ENCODE measurements at places on chromosomes 16 and 17.

DNA sequence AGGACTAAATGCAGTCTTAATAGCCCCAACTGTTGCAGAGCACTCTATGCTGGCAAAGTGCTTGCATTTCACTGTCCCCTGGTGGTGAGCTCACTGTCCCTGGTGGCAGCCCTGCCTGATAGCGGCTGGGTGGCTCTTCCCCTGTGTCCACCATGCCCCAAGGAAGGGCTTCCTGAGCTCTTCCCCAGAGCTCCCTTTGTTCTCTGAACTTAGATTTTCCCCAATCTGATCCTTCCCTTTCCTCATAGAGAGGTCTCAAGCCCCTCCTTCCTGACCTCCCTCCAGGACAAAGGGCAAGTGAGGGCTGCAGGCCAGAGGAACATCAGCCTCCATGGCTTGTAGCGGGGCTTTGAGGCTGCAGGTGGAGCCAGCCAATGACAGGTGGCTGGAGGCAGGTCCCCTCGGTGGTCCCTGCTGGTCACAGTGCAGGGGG lies 17.0 kb downstream of the BEAN1 start:
- no peak for DNase-seq

DNA sequence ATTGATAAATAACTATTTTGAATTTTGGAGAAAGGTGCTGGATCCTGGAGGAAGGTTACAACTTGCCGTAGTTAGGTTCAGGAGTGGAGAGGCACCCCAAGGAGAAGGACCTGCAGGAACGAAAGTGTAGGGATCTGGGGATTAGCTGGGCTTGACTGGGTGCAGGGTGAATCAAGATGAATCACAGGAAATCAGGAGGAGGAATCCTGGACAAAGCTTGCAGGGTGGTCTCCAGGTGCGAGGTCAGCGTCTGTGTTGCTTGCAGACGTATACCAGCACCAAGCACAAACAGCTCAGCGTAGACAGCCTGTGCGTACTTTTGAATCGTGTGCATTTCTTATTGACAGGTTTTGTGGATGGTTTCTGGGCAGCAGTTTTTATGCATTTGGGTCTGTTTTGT lies 144.3 kb downstream of the MSI2 start:
- DNase-seq, result no peak

DNA sequence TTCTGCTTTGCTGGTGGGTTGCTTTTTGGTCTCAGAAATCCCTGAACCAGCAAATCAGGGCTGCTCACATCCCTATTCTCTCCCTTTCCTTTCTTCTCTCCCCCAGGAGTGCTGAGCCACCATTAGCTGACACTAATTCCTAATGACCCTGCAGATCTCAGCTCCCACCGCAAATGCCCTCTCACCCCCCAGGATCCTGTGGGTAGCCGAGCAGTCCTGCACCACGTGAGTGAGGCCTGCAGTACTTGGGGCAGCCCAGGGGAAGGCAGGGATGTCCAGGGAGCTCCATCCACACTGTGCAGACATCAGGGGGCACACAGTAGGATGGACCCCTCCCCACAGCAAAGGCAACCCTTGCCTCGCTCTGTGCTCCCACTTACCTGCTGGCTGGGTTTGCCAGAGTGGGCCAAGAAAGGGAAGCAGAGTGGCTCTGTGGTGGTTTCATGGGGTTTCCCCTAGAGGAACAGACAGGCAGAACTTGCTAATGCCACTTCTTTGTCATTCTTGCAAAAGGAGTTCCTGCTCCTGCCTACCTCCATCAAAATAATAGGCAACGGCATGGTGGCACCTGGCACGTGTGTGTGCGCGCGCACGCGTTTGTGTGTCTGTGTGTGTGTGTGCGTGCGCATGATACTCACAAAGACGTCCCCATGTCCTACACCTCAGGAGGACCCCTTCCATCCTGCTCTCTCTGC lies 135.6 kb downstream of the GAS7 start:
- DNase-seq, result no peak

DNA sequence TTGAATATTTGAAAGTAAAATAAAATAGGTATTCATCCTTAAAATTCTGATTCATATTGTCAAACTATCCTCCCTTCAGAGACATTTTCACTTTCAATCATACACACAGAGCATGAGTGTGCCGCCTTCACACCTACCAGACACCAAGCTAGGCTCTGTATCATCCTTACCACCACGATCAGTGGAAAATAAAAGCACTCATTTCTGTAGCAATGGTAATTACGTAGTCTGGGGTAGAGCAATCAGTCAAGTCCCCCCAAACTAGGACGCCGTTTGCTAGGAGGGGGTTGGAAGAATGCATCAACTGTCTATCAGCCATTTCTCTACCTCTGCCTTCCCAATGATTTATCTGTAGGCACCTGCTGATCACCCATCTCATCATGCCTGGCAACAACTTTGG lies 84.6 kb upstream of the GRIN2A start:
- no peak for DNase-seq

DNA sequence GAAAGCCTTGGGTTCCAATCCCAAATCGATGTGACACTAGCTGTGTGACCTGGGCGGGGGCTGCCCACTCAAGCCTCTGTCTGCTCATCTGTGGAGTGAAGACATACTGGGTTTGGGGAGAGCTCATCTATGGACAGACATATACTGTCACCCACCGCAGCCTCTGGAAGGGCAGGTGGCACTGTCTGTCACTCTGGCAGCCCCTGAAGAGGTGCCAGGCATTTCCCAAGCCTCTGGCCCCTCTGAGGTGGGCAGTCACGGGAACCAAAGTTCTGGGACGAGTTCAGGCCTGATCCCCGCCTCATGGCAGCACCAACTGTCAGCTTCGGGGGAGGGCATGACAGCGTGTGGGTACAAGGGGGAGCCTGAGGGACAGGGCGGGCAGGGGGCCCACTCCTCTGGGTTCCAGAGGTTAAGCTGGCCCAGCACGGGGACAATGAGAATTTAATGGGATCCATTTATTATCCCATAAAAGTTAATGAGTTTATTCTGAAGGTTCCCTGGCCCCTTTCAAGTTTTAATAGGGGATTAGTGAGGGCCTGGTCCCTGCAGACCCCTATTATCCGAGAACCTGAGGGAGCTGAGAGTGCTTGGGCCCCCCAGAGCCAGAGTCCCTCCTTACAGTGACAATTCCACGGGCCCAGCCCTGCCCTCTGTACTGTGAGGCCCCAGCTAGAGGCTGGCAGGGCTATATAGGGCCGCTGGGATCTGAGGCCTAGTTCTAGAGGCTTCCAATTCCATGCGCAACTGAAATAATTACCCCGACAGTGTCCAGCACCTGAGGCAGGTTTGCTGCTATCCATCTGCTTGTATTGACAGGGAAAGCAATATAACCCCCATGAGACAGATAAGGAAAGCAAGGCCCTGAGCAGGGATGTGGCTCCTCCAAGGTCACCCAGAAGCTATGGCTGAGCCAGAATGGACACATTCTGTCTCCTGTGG lies 18.8 kb downstream of the SEZ6 start:
- DNase-seq, result no peak

- DNase-seq, result peak; percentile 13
These were observed 36.0 kb downstream of the NKD1 start for GRCh38 chr16:50584033-50584722.

GRCh38 chr17:60422162-60422665 lies at the start of gene CHCT1:
Gene CHCT1 (plus strand): TSS chr17:60422489. CDS start chr17:60422593, 104 bp downstream.
- DNase-seq, result peak; percentile 25

DNA sequence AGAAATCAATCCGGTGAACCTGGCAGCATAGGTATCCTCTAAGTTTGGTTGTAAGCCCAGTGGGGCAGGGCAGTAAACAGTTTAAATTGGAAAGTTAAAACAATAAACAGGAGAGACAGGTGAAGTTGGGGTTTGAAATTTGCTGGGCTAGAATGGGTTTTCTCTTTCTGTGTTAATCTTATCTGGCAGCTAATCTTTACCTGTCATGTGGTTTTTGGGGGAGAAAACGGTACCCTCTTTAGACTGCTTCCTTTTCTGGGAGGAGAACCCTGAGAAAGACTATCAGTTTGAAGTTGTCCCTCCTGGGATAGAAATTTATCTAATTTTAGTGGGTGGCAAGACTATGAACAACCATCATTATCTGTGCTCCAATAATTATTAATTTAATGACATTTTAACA lies 24.0 kb downstream of the CDH13 start:
- no peak for DNase-seq

DNA sequence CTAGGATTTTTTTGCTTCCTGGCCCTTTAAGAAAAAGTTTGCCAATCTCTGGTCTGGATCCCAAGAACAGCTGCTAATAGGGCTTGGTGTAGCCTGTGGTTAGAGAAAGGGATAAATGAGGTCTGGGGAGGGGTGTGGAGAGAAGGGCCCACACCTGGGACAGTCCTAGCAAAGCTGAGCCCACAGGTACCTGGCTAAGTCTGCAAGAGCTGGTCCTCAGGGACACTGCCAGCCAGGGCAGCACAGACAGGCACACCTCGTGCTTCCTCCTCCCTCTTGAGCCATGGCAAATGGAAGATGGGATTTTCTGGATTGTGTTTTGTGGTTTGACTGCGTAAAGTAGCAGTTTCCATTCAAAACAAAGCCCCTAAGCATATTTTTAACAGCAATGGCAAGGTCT lies 217.5 kb downstream of the SOX9 start:
- no peak for DNase-seq

GRCh38 chr16:48075398-48075797 lies 80.4 kb downstream of the ABCC12 start:
- DNase-seq, result no peak

DNA sequence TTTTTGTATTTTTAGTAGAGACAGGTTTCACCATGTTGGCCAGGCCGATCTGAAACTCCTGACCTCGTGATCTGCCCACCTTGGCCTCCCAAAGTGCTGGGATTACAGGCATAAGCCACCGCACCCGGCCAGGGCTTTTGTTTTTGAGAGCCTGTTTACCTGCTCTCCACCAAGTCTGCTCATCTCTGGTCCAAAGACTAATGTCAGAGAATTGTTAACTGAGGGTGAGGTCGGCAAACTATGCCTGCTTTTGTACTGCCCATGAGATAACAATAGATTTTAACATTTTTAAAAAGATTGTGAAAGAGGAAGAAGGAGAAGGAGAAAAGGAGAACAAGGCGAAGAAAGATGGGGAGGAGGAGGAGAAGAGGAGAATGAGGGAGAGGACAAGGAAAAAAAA lies 26.0 kb downstream of the TMEM238L start:
- DNase-seq, result no peak

- DNase-seq, result no peak
These were observed 8.3 kb downstream of the BAIAP3 start for GRCh38 chr16:1341495-1342420.

- DNase-seq, result no peak
These were observed 109.0 kb upstream of the CACNG5 start for GRCh38 chr17:66725956-66726355.

- no peak for DNase-seq
These were observed 4.4 kb upstream of the RAB26 start for GRCh38 chr16:2143878-2144485.

Data from left cardiac atrium (tissue), 4 donors.